ENCODE measurements at places on chromosomes 16 and 17. TPM values are rescaled to one million over a fixed set of nuclear protein-coding genes. Genes with fewer than 3 reads are reported as not detected.

The PSMD12 gene
- 32.3 TPM for polyA plus RNA-seq

The MAFG gene
- polyA plus RNA-seq, result 10.5 TPM

The ADAD2 gene
- polyA plus RNA-seq, result 5.9 TPM

The DPEP1 gene
- 0.09 TPM for polyA plus RNA-seq

The CNGB1 gene
- polyA plus RNA-seq, result not detected

The VMO1 gene
- polyA plus RNA-seq, result 1.8 TPM

The TVP23A gene
- 0.15 TPM for polyA plus RNA-seq

DNA sequence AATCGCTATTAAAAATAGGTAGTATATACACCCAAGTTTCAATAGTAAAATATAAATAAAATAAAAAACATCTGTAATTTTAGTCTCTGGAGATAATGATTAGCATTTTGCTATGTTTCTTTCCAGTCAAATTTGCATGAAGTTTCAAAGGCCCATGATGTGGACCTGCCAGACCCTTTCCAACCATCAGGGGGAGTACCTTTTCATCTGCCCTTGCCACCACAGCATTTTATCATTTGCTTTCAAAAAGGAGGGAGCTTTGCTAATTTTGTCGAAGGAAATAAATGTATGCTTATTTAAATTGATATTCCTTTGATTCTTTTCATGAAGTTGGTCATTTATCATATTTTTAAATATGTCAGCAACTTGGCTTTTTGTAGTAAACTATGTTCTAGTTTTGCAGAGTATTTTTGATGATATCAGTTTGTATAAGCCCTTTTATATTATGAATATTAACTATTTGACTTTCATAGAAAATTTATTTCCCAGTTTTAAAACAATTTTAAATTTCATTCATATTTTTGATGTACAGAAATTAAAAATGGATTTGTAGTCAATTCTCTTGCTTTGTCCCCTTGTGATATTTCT lies 115.2 kb upstream of the NETO2 start:
- H3K27me3 ChIP-seq, result no peaks in the 10 kb centered on the region
- no peaks in the 10 kb centered on the region for H3K4me1 ChIP-seq
- DNase-seq, result no peak
- no peaks in the 10 kb centered on the region for H3K36me3 ChIP-seq
- H3K4me3 ChIP-seq, result no peak overlapping the region

GRCh38 chr17:3985846-3986245 lies 21.6 kb upstream of the ATP2A3 start:
- no peaks in the 10 kb centered on the region for H3K36me3 ChIP-seq
- H3K27ac ChIP-seq, result peak overlapping the region; percentile 32
- peaks cover 15% of the 10 kb centered on the region for H3K4me1 ChIP-seq
- DNase-seq, result no peak
- H3K27me3 ChIP-seq, result no peaks in the 10 kb centered on the region

DNA sequence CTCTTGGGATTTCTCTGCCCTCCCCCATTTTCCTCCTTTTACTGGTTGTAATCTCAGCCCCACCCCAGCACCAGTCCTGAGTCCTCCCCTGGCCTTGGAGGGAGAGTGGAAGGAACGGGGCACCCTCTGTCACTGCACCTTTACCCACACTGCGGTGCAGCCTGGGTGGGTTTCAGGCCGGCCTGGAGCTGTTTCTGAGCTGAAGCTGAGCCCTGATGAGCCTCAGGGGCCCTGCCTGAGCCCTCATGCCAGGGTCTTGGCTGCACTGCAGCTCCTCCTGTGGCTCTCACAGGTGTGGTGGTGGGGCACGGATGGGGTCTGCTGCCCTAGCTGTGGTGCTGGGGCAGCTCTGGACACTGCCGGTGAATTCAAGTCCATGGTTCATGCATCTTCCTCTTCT lies 34.5 kb downstream of the RNF213 start:
- no peak overlapping the region for H3K4me3 ChIP-seq
- peaks cover 2% of the 10 kb centered on the region for H3K4me1 ChIP-seq
- H3K36me3 ChIP-seq, result peaks cover 100% of the 10 kb centered on the region
- no peak for DNase-seq
